Activated naive CD8-positive, alpha-beta T cell treated with anti-CD3 and anti-CD28 coated beads, Interleukin-2, amount 50 U/mL, for 16 hours (primary cell): ENCODE measurements at places on chromosomes 6 and 20.

DNA sequence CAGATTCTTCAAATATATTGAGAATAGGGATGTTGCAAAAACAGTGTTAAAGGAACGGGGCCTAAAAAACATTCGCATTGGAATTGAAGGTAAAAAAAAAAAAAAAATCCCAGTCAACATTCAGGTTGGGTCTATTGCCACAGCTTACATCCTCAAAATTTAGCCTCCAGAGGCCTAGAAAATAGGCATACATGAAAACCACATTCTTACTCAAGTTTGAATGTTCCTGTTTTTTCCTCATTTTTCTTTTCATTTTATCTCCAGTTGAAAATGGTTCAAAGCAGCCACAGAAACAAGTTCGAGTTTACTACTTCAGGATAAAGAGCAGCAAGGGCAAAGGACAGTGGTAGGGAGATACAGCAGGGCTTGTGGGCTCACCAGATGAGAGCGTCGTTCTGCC is 41.9 kb downstream of the KCTD20 start:
- DNase-seq, result no peak

DNA sequence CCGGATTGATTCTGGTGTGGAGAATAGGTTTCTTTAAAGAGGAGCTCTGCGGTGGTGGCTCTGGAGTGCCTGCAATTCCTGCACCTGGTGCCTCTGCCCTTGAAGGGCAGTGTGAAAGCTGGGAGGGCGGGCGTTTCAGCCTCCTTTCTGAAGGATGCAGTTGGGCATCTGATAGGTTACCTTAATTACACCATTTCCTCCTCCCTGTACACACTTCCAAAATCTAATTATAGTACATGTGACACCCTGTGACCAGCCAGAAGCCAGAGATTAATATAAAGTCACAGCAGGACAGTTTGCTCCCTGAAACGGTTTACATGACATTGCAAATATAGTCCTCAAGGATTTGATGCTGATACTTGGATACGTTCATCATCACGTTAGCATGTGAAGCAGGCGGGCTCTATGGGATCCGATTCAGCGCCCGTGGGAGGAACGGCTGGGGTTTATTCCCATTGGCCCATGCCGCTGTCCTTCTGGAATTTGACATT is 548.2 kb downstream of the QKI start:
- no peak for DNase-seq

DNA sequence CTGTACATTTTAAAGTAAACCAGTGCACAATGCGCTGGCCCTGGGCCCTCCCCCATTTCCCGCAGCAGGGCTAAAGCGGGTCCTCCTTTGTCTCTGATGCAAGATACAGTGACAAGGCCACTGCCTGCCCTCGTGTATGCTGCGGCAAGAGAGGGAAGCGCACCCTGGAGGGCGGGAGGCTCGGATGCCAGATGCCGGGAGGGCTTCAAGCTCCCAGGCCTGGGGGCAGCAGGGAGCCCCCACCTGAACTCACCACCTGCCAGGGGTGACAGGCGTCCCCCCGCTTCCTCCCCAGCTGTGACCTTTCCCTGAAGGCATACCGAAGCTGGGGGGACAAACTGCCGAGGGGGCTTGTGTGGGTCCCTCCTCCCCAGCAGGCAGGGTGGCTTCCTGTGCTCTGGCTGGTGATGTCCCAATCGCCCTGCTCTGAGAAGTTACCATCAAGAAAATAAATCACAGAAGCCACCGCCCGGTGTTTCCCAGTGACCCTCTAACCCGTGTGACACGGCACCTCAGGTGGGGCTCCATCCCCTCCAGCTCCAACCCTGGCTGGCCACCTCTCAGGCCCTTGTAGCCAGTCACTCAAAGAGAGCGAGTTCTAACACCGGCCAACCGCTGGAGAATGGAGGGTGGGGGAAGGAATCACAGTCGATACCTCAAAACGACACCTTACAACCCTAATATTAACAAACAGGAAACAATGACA is 203.3 kb downstream of the PREX1 start:
- no peak for DNase-seq

GRCh38 chr20:48659858-48660257 is 167.9 kb downstream of the PREX1 start:
- no peak for DNase-seq

DNA sequence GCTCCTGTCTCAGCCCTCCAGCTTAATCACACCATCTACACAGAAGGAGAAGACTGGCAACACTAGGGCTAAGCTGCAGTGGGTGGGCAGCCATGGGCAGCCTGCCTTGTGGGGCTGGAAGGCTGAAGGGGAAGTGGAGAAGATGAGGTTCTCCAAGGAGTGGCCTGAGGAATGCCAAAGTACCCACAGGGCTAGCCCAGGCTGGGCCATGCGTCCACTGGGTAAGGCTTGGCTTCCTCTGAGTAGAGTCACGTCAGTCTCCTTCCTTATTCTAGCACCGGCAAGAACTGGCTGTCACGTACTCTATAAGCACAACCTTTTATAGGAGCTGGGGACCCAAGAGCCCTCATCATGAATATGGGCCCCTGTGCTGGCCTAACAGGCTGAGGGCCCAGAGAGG is 110.6 kb upstream of the SIRPA start:
- no peak for DNase-seq

DNA sequence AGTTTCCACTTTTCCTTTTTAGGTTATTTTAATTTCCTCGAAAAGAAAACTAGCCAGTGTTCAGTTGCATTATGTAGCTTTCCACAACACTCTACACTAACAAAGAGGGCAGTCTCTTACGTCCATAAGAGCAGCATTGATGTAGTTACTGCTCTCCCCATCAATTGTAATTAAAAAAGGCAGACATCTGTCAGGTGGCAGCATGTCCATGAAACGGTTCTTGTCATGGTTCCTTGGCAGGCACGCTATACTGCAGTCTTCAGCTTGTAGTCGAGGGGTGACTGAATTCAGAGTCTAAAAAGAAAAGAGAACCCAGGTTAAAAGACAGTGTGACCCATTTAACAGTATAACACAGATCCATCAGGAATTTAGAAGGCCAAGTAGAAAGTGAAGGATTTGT is 80.1 kb upstream of the THEMIS start:
- no peak for DNase-seq

- DNase-seq, result no peak
Measured at GRCh38 chr20:33472868-33473435, 16.9 kb upstream of the CBFA2T2 start.

GRCh38 chr6:31969712-31970603 is 2.0 kb downstream of the DXO start:
- no peak for DNase-seq

GRCh38 chr6:42141603-42142117 is 760 bp downstream of the C6orf132 start:
- no peak for DNase-seq

GRCh38 chr20:36468149-36469000 is 72.9 kb upstream of the MYL9 start:
- DNase-seq, result no peak

- DNase-seq, result no peak
Measured at GRCh38 chr6:14965424-14966075, 280.3 kb upstream of the JARID2 start.

DNA sequence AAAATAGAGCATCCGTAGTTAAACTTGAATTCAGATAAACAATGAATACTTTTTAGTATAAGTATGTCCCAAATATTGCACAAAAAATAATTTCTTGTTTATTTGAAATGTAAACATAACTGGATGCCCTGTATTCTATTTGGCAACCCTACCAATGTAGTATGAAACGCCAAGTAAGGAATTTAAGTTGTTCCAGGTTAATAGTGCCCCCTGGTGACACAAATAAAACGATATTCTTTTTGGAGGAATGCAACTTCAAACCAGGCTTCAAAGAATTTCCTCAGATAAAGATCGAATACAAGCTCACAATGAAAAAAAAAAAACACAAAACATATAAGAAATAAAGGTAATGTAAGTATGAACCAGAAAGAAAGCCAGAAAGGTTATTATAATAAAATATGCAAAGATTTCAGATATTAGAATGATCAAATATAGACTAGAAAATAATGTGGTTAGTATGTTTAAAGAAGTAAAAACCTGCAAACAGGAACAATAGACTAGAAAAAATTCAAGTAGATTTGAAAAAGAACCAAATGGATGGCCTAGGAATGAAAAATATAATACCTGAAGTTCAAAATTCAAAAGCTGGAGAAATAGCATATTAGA is 18.4 kb upstream of the AKAP7 start:
- no peak for DNase-seq

- no peak for DNase-seq
Measured at GRCh38 chr6:44531442-44532015, 144.0 kb downstream of the CDC5L start.

- DNase-seq, result no peak
Measured at GRCh38 chr20:8209061-8209460, 77.0 kb downstream of the PLCB1 start.

GRCh38 chr6:24547243-24547642 is 52.5 kb downstream of the ALDH5A1 start:
- peak; percentile 6 for DNase-seq
